NCI-H446 treated with DMSO at 0.1 percent for 48 hours (cell line): ENCODE measurements at places on chromosomes 3 and 15.

GRCh38 chr15:49441816-49442215 lies 18.8 kb downstream of the FGF7 start:
- DNase-seq: no peak

GRCh38 chr3:143294188-143294587 lies 174.6 kb downstream of the CHST2 start:
- DNase-seq: no peak

DNA sequence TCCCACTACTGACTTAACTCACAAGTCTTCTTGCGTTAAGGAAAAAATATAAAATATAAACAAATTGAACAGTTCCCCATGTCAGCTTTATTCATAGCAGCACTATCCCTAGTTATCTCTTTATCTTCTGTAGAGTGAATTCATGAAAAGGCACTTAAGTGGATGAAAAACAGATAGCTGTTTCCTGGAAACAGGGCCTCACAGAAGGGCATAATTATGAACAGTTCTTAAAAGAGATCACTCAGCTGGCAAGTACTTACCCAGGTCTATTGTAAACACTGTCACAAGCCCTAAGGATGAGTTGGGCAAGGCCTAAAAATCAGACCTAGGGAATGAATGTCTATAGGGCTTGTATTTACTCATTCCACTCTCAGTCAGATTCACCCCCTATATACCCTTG lies 10.7 kb downstream of the MB21D2 start:
- no peak for DNase-seq

DNA sequence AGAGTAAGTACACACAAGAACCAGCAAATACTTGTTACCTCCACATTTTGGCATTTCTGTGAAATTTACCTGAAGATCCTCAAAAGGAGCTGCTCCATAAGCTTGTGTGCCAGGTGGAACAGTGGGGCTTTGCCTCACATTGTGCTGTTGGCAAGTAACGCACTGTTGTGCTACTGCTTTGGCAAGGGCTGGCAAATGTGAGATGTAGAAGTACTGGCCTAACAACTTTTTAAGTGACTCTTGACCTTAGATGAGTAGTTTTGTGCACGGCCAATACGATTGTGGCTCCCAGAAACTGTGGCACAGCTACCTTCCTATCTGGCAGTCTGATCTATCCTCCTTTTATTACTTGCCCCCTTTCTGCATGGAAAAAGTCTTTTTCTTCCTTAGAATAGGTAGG lies 337.0 kb downstream of the KCNH8 start:
- DNase-seq: no peak

DNA sequence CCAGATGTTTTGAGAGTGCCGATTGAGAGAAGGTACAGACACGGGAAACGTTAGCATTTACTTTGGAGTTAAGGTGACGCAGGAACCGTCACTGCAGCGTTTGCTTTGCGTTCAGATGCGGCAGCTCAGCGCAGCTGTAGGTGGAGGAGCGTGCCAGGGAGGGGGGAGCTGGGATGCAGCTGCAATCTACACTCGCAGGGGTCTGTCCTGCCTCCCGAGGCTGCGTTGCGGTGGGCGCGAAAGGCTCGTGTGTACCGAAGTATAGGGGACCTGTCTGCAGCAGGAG lies 425 bp upstream of the FYTTD1 start:
- no peak for DNase-seq

DNA sequence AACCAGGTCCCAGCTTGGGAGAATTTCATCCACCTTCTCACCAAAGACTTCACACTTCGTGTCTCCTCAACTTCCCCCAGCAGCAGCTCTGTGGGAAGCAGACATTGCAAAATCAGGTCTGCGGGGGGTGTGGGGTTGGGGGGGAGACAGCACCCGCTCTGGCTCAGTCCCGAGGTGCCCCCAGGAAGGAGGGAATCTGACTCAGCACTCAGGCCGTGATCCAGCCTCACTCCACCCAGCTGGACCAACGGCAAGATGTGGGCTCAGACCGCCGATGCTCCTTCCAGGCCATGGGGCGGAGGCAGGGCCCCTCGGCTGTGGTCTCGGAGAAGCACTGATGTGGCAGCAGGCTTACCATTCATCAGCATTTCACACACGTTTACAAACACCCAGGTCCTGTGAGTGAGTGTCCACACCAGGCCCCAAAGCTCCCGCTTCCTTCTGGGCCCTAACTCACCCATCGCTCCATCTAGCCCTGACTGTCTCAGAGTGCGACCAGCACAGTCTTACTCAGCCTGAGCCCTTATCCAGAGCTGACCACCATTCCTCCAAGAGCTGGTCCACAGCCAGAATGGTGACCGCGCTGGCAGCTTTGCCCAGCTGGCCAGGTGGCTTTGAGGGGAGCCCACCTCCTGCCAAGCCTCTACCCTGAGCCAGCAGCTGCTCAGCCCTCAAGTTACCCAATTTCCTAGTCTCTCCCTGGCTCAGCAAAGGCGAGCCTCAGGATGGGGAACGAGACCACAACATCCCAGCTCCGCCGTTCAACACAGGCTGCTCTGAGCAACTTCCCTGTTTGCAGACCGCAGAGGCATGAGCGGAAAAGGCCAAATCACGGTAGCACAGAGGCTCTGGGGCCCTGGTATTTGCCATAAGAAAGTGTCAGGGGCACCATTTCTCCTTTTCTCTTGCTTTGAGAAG lies 3.3 kb downstream of the STAB1 start:
- no peak for DNase-seq

DNA sequence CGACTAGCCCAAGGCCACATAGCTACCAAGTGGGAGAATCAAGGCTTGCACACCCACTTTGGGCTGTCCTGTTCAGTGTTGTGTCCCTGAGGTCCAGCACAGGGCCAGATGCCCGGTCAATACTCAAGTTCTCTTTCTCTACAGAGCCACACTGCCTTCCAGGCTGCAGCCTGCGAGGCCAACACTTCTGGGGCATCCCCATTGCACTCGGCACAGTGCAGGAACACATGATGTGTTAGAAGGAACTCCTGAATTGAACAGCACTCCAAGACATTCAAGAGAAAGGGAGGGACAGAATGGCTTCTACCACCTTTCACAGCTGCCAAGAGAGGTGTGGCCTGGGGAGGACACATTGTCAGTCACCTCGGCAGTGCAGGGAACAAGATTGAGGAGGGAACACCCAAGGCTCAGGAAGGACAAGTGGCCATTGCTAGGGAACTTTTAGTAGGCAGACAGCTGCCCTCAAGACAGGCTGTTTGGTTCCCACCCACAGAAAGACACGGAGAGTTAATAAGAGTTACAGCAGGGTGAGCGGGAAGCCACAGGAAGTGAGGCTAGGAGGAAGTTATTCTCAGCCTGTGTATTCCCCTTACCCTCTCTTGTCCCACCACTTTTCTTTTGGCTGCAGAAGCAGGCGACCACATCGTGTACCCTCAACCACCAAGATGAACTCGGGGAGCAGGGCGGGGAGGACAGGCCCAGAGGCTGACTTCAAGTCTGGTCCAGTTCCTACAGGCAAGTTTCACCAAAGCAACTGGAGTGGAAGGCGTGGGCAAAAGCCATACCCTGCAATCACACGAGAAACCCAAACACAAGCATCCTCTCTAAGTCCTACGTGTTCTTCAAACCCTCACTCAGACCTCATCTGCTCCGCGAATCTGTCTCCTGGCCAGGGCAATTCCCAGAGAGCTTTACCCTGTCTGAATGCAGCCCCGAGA lies 69.4 kb downstream of the SRGAP3 start:
- no peak for DNase-seq

GRCh38 chr3:27615555-27615954 lies 106.6 kb downstream of the EOMES start:
- DNase-seq: no peak

DNA sequence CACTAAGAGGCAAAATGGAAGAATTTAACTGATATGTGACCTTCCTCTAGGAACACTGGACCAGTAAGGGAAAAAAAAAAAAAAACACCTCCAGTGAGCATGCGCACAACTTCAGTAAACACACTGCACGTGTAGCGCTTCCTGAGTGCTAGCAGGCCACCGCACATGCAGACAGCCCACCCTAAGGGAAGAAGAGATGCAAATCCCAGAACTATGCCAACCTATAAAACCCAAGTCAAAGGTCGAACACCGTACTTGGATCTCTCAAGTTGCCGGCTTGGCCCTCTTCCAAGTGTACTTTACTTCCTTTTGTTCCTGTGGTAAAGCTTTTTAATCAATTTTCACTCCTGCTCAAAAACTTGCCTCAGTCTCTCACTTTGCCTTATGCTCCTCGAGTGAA lies 64.5 kb upstream of the CADPS start:
- DNase-seq: no peak

GRCh38 chr3:45163481-45163880 lies 17.3 kb upstream of the CDCP1 start:
- DNase-seq: no peak

- DNase-seq: no peak
Measured at GRCh38 chr3:39590806-39591205, 123.3 kb downstream of the MOBP start.

GRCh38 chr15:100937171-100937570 lies 18.0 kb downstream of the LRRK1 start:
- DNase-seq: no peak

DNA sequence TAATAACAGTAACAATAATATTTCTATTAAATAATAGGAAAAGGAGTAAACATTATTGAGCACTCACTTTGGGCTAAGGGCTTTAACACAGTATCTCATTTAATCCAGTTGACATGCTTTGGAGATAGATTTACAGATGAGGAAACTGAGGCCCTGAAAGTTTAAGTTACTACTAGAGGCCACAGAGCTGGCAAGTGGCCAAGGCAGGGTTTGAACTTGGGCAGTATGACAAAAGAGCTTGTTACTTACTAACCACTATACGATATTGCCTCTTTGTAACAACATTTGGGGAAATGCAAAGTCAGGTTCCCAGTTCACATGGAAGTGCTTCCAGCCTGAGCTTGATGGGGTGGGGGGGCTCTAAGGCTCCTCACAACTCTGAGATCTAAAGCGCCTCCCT lies 149.1 kb upstream of the LMCD1 start:
- DNase-seq: no peak

- DNase-seq: no peak
Measured at GRCh38 chr3:127611251-127611650, 13.0 kb downstream of the MCM2 start.

GRCh38 chr3:130044370-130044769 lies 37.3 kb upstream of the ALG1L2 start:
- DNase-seq: no peak

- DNase-seq: no peak
Measured at GRCh38 chr3:57949785-57950615, 58.2 kb upstream of the FLNB start.

GRCh38 chr3:195071011-195071728 lies 199.8 kb downstream of the XXYLT1 start:
- no peak for DNase-seq

GRCh38 chr15:88878720-88879184 lies 16.6 kb downstream of the HAPLN3 start:
- no peak for DNase-seq

DNA sequence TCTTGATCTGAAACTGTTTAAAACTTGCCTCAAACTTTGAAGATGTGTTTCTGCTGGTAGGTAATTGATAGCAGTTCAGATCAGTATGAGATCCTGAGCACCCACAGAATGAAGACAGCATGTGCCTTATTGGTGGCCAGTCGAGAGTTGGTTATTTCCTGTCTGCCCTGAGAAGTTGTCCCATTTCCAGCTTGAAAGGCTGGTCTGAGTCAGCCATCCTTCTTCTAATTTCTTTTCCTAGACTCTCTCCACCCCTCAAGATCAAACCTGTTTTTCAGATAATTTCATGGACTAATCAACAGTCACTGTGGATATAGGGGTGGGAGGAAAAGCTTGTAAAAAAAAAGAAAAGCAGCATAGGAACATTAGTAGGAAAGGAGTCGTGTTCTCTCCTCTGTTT lies 464.4 kb downstream of the FOXP1 start:
- DNase-seq: no peak

- DNase-seq: no peak
Measured at GRCh38 chr3:57971975-57972374, 36.2 kb upstream of the FLNB start.

DNA sequence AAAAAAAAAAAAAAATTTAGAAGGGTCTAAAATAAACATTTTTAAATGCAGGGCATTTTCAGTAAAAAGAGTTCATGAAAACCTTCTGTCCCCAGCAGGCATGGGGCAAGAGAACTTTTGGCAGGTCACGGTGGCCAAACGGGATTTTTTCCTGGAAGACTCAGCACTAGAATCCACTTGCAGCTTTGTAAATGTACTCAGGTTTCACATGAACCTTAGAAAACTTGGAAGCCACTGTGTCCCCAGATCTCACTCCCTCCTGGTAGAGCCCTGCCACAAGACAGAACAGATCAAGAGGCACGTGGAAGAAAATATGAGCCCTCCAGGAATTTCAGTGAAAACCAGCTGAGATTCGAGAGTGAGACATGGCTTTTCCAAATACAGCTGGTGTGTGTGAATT lies 2.1 kb upstream of the GNB5 start:
- DNase-seq: no peak

- no peak for DNase-seq
Measured at GRCh38 chr3:3307491-3307890, 128.0 kb upstream of the CRBN start.

DNA sequence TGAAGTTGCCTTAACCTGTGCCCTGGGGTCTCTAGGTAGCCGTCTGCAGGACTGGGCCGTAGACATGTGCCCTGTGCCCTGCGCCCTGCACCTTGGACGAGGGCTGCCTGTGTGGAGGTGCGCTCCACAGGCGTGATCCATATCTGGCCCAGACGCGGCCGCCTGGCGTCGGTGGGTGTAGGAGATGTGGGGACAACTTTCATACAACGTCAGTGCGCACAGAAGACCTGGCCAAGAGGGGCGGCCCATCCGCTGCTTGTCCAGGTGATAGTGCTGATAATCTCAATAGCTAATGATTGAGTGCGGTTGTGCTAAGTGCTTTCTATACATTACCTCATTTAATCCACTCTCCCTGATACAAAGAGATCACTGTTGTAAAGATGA lies 665 bp upstream of the RASGRP1 start:
- no peak for DNase-seq

DNA sequence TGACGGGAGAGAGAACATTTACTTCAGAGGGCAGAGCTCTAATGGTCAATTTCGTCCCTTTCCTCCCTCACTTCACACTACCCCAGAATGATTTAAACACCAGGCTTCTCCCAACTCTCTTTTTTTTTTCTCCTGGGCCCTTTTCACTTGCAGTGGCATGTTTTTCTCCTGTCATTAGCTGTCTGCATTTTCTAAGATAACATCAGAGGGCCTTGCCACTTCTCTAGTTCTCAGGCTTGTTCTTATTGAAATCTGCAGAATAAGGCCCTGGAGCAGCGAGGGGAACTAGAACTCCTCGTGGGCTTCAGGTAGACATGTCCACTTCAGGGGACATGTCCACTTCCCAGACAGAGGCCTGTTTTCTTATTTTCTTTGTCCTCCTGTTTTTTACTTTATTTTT lies 514.4 kb upstream of the TBL1XR1 start:
- no peak for DNase-seq

DNA sequence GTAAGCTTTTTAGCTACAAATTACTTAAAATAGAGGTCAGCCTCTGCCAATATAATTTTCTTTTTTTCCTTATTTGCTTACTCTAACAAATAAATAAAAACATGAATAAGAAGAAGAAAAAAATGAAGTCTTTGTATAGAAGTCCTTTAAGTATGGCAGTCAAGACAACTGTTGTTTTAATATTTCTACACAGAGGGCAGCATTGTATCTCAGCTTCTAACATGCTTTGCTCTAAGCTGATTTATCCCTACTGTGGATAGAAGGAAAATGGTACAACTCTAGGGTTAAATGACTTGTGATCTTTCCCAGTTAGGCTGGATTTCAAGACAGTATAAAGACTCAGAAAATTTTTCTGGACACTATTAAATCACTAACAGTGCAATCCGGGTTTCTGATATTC lies 104.3 kb upstream of the MEIS2 start:
- no peak for DNase-seq

- DNase-seq: no peak
Measured at GRCh38 chr15:60396958-60397771, 621 bp downstream of the ANXA2 start.

GRCh38 chr3:177561365-177561764 lies 364.1 kb upstream of the TBL1XR1 start:
- DNase-seq: no peak
